ENCODE measurements at places on chromosomes 16 and 17.

GRCh38 chr16:78258375-78259065 is 159.1 kb downstream of the WWOX start:
- no peak for DNase-seq

- no peak for DNase-seq
Observed at GRCh38 chr16:78353640-78354275, 254.3 kb downstream of the WWOX start.

- DNase-seq = no peak
Observed at GRCh38 chr16:11003141-11003540, 58.8 kb downstream of the CLEC16A start.

DNA sequence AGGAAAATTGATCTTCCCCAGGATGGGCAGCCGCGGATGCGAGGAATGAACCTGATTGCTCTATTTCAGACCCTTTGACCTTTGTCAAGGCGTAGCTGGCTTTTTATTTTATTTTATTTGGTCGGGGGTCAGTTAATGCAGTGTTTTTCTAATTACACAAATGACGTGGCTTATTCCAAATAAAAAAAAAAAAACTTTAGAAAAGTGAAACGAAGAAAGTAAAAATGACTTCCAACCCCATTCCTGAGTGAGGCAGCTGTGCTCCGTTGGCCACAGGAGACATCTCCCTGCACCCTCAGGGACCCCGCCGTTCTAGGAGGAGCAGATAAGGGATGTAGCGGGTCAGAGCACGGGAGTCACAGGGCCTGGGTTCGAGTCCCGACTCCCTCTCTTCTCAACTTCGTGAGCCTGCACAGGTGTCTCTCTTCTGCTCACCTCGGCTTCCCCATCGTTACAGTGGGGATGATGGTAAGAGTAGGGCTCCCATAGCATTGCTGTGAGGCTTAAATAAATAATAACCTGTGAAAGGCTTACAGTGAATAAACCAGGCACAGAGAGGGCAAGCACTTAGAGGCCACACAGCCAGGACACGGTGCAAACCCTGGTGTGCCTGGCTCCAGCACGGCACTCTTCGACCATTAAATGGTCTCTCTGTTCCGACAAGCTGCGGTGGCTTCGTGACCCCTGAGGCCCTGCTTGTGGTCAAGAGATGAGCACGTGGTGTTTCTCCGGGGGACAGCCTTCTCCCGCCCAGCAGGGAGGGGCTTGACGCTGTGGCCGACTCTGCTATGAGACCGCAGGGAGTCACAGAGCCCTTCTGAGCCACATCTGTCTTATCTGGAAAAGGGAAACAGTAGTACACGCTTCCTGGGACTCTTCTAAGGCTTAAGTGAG is 10.2 kb downstream of the FOXF1 start:
- no peak for DNase-seq

DNA sequence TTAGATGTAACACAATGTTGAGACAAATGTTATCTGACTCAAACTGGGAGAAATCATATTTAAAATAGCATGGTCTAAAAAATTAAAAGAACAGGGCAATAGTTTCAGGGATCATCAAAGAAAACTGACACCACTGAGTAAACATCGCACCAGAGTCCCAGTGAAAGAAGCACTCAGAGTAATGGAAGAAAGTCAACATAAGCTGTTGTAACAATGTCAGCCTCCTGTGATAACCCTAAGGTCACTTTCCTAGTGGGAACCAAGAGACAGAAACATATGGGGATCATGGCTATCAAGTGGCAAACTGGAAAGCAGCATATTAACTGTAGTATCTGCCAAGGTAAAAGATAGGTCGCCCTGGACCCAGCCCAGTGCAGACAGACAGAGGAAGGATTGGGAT is 160.8 kb downstream of the CA10 start:
- DNase-seq = no peak

DNA sequence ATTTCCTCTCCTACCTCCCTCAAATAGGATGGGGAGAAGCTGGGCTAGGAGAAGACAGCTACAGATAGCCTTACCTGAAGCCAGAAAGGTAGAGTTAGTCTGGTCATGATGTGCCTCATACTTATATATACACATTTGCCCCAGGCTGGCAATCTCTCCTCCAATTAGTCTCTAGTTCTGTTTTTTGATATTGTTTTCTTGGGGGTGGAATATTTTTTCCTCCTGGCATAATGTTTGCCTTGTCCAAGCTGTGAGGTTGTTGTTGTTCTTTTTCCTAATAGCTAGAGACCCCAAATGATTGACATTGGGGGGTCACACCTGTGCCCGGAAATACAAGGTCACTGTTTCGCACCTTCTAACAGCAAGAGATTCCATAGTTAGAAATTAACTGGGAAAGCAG is at the start of gene UMOD:
Gene UMOD, minus strand, starts transcription at position 101 of the 400 bp plus-strand sequence. CDS start 1,978 bp downstream, outside the sequence.
- DNase-seq = no peak

DNA sequence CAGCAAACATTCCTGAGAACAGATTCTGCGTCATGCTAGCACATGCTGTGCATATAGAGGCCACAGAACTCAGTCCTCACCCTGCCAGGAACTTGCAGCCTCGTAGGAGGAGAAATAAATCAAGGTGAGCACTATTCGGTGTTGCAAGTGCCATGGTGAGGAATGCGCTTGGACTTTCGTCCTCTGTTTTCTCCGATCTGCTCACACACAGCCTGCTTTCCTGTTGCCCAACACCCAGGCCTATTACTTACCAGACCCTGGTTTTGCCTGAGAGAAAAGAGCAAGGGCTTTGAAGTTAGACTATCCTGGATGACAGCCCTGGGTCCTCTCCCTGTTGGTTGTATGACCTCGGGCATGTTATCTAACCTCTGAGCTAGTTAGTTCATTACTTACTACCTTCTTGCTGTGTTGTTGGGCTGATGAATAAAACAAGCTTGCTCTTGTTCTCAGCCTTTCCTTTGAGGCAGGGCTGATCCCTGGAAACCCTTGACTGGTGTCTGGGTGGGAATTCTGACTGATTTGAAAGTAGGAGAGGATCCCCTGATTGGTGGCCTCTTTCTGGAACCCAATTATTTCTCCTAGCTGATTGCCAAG is 2.9 kb downstream of the ACSF2 start:
- no peak for DNase-seq

- no peak for DNase-seq
Observed at GRCh38 chr17:8038954-8039610, at the start of gene ALOX15B. TSS of gene ALOX15B (plus strand) at chr17:8039059. CDS start at chr17:8039156, 97 bp downstream.

DNA sequence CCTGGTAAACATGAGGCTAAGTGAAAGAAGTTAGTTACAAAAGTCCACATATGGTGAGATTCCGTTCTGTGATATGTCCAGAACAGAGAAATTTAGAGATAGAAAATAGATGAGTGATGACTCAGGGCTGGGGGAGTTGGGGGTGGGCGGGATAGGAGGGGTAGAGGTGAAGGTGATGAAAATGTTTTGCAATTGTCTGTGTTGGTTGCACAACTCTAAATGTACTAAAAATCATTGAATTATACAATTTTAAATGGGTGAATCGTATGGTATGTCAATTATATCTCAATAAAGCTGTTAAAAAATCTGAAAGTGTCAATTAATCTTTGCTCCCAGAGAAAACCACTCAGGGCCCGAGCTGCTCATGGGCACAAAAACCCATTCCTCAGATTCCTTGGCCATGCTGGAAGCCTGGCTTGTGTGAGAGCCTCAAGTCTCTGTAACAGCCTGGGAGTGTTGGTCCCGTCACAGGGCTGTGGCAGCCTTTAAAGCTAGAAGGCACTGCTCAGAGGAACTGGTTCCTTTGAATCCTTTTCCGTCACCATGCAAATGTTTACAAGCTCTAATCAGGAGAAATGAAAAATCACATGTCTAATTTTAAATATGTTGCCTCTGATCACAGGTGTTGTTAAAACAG is 225.3 kb downstream of the WWOX start:
- DNase-seq = no peak

DNA sequence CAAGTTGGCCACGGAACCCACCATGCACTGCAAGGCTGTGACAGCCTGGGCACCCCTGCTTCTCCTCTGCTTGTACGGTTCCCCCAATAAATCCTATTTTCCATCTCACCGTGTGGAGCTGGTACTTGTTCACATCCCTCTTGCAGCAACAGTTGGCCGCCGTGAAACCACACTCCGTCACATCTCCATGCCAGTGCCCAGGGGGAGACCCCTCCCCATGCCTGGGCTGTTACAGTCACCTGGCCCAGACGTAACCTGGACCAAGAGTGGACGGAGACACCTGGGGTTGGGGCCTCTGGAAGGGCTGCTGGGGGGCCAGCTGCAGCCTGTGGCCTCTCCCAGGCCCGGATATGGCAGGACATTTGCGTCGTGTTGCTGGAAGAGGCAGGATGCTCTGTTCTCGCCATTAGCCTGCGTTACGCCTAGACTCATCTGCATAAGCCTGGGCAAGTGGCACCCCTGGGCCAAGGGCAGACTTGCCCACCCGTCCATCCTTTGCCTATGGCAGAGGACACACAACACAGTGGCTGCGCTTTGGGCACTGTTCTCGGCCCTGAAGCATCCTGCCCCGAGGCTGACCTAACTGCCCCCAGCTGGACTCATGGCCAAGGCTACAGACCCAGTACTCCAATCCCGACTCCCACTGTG is 14.2 kb upstream of the KREMEN2 start:
- no peak for DNase-seq

DNA sequence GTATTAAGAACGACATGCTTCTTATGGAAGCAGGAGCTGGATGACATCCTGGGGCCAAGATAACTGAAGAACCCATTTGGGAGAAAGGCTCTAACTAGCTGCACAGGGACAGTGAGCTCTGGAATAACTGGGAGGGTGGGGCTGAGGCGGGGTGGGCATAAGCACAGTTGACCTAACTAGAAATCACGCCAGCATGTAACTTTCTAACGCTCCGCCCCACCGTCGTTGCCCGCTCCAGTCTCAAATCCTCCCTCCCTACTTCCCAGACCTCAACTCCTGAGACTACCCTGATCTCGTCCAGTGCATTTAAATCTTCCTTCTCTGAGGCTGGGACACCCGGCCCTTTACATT is 436 bp downstream of the PHB1 start:
- DNase-seq = no peak
